Renal cortex interstitium (tissue), 15 donors: ENCODE measurements at places on chromosomes 2 and 18. TPM values are rescaled to one million over a fixed set of nuclear protein-coding genes. Genes with fewer than 3 reads are reported as not detected.

GRCh38 chr2:55010915-55011314 is 39.3 kb downstream of the RTN4 start:
- no peak for DNase-seq

- DNase-seq, result no peak
Observed at GRCh38 chr2:42618116-42618515, 49.7 kb downstream of the MTA3 start.

- no peak for DNase-seq
Observed at GRCh38 chr2:230471074-230471473, 55.1 kb downstream of the SP100 start.

GRCh38 chr18:54947091-54947490 is 12.2 kb downstream of the CCDC68 start:
- no peak for DNase-seq

- DNase-seq, result no peak
Observed at GRCh38 chr18:13520306-13520705, 206.1 kb downstream of the FAM210A start.

GRCh38 chr2:225328192-225328591 is 71.3 kb upstream of the NYAP2 start:
- no peak for DNase-seq

GRCh38 chr2:142944721-142945120 is 67.3 kb downstream of the KYNU start:
- DNase-seq, result no peak

- no peak for DNase-seq
Observed at GRCh38 chr2:120817956-120818325, 82.3 kb downstream of the GLI2 start.

- DNase-seq, result no peak
Observed at GRCh38 chr2:74951211-74951754, 7.2 kb upstream of the POLE4 start.

DNA sequence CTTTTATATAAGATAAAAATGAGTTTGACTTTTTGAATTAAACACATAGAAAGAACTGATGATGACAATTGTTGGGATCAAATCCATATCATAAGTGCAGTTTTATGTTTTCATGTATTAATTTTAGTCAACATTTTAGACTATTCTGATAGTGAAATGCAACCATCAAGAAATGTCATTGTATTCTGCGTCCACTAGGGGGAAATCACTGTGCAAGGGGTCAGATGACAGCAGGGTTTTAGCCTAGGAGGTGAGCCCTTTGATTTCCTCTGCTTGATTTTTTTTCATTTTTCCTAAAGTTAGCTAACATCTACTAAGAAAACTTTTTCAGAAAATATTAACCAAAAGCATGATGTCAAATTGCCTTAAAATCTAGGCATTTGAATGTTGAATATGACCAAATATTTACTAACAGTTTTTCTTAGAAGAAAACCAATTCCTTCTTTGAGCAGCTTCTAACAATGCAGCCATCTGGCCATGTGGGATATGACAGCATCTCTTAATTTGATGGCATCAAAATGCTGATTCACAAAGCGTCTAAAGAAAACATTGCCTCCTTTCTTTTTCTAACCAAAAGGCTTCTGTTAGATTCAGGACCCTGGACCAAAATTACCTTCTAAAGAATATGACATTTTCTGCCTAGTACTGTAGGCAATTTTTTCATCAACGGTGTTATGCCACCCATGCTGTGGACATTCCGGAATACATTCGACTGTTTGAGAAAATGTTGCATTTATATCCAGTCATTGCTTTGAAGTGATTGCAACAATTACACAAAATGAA is 141.5 kb downstream of the SPHKAP start:
- DNase-seq, result no peak

DNA sequence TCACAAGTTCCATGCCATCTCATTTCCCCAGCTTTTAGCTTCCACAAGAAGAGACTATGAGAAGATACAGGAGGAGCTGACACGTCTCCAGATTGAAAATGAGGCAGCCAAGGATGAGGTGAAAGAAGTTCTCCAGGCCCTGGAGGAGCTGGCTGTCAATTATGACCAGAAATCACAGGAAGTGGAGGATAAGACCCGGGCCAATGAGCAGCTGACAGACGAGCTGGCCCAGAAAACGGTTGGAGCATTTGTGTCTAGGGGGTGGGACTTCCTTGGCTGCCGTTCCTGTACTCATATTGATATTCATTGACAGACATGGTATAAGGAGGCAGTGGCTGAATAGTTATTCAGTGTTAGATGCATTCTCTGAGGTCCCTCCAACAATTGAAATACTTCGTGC is 57.2 kb upstream of the LYPD6B start:
- DNase-seq, result no peak

DNA sequence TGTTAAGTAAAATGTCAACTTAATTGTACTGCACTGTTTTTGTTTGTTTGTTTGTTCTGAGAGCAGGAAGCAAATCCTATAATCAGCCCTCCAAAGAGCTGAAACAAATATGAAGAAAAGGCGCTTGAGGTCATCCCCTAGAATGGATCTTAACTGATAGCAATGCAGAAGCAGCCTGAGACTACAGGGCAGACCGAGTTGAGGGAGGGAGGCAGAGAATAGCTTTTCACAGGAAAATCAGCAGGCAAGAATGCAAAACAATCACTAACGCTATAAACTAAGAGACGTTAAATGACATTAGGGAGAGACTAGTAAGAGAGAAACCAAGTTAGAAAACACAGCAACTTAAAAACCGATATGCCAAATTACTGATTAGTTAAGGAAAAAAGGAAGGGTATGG is 37.2 kb downstream of the GALNT1 start:
- no peak for DNase-seq

GRCh38 chr2:137951586-137951985 is 12.7 kb upstream of the HNMT start:
- no peak for DNase-seq

- no peak for DNase-seq
Observed at GRCh38 chr2:216352653-216353270, 19.5 kb downstream of the MARCHF4 start.

DNA sequence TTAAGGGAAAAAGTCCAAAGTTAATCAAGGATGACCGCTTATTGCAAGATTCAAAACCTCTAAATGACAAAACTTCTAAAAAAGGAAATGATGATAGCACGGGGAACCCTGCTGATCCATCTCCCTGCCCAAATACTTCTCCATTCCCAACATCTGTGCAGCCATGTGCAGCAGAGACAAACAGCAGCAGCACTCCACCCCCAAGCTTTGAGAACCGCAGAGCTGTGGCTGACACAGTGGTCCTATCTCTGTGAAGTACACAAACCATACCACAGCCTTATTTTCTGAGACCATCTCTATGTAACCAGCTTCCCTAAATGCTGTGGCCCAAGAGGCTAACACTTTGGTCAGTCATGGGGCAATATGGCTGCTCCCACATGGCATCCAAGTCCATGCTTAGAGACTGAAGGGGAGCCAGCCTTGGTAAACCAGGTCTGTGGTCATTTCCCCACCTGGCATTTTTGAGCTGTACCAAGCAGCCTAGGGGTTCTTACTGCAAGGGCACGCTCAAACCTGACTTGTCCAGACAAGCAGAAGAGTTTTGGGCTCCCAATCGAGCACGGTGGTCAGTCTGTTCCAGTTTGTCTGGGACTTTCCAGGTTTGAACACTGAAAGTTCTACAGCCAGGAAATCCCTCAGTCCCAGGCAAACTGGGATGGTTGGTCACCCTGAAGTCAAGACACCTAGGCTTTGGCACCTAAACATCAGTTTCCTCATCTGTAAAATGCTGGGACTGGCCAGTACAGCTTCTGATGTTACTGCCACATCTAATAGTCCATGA is 17.1 kb upstream of the NFE2L2 start:
- no peak for DNase-seq

DNA sequence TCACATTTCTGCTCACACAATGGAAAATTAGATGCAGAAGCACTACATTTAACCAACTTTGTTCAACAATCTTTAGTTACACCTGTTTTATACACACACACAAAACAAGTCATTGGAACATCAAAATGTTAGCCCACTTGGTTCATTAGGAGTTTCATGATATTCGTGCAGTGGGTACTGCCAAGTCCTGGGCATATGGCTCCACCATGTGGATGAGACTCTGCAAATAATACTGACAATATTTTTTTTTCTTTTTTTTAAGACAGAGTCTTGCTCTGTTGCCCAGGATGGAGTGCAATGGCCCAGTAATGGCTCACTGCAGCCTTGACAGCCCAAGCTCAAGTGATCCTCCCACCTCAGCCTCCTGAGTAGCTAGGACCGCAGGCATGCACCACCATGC is 34.5 kb upstream of the GRB14 start:
- DNase-seq, result no peak

DNA sequence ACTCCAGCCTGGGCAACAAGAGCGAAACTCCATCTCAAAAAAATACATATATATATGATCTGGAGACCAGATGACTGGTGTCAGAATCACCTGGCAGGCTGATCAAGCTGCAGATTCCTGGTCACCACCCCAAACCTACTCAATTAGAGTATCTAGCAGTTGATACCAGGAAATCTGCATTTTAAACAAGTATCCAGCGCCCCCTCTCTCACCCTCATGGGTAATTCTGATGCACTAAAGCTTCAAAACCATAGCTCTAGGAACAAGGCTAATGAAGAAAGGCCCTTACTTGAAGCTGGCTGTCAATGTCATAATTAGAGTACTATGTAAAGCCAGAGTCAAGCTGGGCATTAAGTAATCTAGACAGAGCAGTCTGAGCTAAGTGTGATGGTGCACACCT is 25.0 kb upstream of the PCBP1 start:
- DNase-seq, result no peak

MBP gene
- 18.5 TPM for polyA plus RNA-seq

C2orf78 gene
- not detected for polyA plus RNA-seq

OXER1 gene
- 7.9 TPM for polyA plus RNA-seq

HAT1 gene
- polyA plus RNA-seq, result 63.1 TPM

TEKT4 gene
- 0.23 TPM for polyA plus RNA-seq

RTP5 gene
- polyA plus RNA-seq, result not detected

CRIM1 gene
- 84.7 TPM for polyA plus RNA-seq

TTC39C gene
- polyA plus RNA-seq, result 8.0 TPM

PTH2R gene
- 54.9 TPM for polyA plus RNA-seq

METTL4 gene
- polyA plus RNA-seq, result 18.3 TPM

C18orf63 gene
- 0.17 TPM for polyA plus RNA-seq
